Femur (tissue), 1 donor: ENCODE measurements at places on chromosomes 13 and 19.
A peak's percentile ranks its signal among the peaks of the same experiment; 100 is the strongest.

GRCh38 chr19:55688422-55689218, 13.6 kb downstream of the EPN1 start:
- DNase-seq, result peak; percentile 79

DNA sequence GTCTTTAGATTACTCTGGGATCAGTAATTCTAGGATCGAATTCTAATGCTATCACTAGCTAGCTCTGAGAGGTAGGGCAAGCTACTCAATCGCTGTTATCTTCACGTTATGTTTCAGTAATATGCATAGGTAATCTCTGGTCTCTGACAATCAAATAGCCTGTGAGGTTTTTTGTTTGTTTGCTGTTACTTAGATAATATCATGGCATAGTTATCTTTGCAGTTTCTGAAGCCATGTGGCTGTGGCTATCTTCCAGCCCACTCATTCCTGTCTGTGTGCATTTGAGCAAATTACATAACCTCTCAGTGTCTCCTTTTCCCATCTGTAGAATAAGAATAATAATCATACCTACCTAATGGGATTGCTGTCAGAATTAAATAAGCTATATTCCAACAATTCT, 330.2 kb downstream of the PCDH9 start:
- DNase-seq, result no peak

DNA sequence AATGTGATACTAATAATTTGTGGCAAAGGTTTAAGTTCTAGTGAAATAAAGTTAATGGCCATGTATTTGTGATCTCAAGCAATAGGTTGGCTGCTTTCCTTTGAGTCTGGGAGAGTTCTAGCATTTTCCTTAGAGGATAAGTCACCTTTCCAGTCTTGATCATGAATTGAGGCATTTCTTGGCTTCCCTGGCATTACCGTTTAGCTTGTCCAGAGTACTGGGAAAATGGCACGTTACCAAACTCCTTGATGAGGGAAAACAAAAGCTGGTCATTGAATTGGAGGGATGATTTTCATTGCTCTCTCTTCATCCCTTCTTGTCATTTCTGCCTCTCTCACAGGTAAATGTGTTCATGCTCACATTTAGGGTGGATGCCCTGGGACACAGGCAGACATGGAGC, 34.0 kb upstream of the SPRY2 start:
- no peak for DNase-seq

- no peak for DNase-seq
Measured at GRCh38 chr13:24784319-24784718, 20.4 kb downstream of the RNF17 start.

GRCh38 chr13:41674246-41674645, 216.9 kb downstream of the RGCC start:
- no peak for DNase-seq

DNA sequence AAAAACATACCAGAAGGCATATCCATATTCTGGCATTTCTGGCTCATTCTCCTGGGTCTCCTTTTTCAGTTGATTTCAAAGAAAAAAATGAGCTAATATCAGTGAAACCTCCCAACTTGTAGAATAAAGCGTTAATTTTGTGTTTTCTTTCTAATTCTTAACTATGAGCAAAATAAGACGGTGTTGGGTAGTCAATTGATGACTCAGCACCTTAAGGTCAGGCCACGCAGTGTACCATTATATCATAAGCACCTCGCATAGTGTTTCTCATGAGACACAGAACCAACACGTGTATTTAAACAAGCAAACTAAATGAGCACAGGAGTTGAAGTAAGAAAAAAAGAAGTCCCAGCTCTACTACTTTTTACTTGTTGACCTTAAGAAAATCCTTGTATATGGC, 174.9 kb downstream of the OXGR1 start:
- DNase-seq, result no peak

DNA sequence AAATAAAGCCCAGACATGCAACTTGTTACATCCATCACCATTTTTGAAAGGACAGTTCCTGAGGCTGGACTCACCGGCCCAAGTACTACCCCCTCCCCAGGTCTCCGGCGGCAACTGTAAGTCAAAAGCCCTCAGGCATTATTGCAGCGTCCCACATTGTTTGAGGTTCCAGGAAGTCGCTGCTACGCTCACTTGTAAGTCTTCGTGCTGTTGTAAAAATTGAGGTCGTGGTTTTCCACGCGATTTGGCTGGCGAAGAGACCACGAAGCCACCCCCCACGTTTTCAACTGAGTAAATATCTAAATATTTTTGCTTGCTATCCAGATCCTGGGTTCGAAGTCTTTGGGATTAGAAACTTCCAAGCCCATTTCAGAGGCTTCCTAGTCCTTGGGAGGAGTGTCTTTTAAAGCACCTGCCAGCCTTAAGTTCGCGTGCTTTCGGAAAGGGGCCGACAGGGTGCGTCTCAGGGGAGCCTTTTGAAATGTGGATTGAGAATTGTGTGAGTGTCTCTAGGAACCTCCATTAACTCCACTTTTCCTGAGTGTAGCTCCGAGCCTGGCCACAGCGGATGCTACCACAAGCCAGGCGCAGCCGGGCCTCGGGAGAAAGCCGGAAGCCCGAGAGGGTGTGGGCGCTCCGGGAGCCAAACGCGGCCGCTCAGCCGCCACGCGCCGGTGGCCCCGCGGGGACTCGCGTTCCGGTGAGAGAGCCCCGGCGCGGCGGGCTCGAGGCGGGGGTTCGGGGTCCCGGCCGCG, 434 bp upstream of the FNDC3A start:
- DNase-seq, result peak; percentile 65

DNA sequence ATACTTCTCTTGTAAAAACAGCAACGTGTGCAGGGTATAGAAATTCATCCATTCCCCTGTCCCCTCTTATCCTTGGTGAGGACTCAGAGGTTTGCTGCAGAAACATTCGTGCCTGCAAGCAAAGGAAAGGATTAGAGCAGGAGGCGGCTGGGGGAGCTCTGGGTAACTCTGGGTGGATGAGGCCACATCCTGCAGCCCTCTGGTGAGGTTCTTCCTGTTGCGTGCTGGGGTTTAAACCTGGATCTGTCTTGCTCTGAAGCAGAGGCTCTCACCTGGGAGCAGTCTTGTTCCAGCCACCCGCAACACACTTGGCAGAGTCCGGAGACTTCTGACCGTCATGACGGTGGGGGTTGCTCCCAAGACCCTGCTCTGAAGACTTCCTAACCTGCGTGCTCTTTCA, 69.2 kb downstream of the ATP11A start:
- DNase-seq, result no peak

- DNase-seq, result no peak
Measured at GRCh38 chr13:44354884-44355283, 18.7 kb upstream of the SERP2 start.

DNA sequence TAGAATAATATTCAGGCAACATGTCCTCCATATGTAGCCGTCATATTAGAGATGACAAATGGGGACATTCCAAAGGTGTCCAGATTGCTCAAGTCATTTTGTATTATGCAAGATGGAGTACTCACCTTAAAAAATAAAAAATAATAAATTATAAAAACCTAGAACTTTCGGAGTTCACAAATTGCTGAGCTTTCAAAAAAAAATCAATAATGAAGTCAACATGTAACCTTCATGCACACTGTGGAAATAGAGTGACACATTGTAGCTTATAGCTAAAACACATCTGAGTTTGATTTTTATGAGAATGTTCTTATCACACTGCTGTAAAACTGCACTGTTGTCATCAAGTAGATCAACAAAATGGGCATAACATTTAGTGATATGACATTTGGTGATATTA, 411.2 kb downstream of the GPC6 start:
- DNase-seq, result no peak

- no peak for DNase-seq
Measured at GRCh38 chr19:35518313-35518712, 4.9 kb upstream of the DMKN start.

- no peak for DNase-seq
Measured at GRCh38 chr13:47168066-47168465, 271.2 kb upstream of the HTR2A start.

DNA sequence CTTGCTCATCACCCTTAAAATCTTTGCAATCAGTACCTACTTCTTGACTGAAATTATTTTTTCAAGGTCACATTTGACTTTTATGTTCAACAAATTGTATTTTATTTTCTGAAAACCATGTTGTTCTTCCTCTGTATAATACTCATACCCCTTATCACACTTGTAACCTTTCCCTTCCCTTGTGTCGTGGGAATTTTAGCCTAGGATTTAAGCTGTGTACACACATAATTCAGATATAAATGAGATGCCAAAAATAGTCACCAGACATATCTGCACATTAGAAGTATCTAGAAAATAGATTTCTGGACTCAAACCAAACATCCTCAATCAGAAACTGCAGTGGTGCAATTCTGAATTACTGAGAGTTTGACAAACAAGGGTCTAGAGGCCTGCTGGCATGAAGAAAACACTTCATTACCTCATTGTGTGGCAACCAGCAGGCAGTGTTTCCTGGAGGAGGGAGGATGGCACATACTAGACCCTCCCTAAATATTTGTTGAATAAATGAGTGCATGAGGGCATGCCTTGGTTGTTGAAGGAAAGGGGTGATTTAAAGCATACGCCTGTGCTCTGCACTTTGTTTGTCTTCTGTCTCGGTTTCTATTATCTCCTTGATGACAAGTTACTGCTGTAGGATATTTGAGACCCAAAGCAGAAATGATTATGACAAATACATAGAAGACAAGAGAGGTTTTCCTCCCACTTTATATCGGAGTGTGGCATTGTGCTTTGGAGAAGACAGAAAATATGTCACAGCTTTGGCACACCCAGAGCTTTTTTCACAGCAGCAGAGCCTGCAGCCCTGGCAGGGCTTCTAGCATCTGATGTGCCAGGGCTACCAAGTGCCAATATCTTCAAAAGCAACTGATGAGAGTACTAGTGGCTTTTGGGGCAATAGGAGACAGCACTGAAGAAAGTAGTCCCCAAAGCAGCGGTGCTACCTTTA, 881.1 kb downstream of the PCDH9 start:
- DNase-seq, result no peak

GRCh38 chr13:100828226-100828625, 153.6 kb upstream of the TMTC4 start:
- no peak for DNase-seq

- DNase-seq, result no peak
Measured at GRCh38 chr13:36717017-36717416, 43.2 kb downstream of the SERTM1 start.

DNA sequence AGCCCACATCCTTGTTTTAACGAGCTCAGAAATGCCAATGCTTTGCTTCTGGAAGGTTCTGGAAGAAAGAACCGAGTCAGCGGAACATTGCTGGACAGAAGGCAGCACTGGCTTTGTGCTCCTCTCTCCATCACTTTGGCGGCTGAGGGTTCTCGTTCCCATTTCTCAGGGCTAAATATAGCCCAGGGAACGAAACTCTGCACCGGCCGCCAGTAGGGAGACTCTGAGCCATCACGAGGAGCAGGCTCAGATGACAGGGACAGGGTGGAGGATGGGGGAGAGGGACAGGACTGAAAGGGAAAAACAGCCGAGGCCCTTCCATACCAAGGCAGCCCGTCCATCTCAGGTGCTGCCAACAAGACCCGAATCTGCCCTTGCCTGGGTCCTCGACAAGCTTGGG, 166.4 kb downstream of the CACNA1A start:
- DNase-seq, result no peak
